ENCODE measurements at places on chromosomes 12 and 14.

GRCh38 chr12:100927826-100928225 lies 133.2 kb downstream of the ANO4 start:
- DNase-seq = no peak

DNA sequence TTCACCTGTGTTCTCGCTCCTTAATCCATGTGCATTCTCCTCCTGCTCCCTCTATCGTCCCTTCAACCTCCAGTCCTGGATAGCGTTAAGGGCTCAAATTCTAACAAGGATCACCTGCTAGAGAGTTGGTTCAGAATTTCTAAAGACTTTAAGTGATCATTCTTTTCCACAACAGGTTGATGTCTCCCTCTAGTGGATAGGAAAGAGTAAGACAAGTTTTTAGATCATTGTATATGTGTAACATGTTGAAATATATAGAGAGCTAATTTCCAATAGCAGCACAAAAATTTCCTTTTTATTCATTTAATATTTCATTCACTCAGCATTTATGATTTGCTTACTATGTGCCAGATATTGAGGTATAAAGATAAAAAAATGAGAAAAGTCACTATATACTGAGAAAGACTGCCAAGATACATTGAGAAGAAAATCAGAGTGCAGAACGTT lies 9.3 kb upstream of the ESR2 start:
- peak; percentile 43 for DNase-seq

DNA sequence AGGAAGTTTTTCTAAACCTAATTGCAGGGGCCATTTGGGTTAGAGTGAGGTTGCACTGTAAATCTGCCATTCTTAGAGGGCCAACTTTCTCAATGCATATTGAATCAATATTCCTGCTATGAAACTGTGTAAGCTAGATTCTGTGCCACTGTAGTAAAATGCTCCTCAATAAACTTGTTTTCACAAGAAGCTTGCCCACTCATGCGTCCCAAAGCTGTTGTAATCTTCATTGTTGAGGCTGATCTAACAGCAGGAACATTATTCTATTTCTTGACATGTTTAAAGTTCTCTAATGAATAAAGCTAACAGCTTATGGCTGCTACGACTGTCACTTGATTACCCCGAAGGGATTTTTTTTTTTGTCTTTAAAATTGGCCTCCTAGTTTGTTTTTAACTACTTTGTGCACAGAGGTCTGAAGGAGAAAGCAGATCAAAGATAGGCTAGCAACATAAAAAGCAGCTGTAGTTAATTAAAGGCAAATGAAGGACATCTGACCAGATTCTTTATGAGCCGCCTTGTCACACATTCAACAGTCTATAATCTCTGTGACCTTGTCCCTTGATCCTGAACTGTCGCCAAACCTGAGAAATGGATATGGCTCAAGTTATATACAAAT lies 243.7 kb downstream of the PAX9 start:
- DNase-seq = no peak

- DNase-seq = no peak
Observed at GRCh38 chr12:75289753-75290152, 40.4 kb downstream of the CAPS2 start.

DNA sequence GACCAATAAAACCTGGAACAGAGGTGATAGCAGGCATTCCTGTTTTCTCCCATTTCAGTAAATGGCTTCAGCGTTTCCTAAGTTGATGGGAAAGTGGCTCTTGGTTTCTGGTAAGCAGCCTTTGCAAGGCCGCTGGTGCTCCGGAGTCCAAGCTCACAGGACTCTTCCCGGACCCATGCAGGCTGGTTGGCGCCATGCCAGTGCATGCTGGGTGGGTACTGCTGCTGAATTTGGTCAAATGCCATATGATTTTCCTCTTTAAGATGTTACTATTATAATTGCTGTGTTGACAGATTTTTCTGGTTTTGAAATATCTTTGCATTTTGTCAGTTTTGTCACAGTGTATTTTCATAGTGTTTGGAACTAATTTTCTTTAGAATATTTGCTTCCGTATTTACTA lies 27.7 kb downstream of the PPP2R5C start:
- DNase-seq = no peak

GRCh38 chr14:25381498-25381897 lies 331.6 kb upstream of the STXBP6 start:
- DNase-seq = no peak

DNA sequence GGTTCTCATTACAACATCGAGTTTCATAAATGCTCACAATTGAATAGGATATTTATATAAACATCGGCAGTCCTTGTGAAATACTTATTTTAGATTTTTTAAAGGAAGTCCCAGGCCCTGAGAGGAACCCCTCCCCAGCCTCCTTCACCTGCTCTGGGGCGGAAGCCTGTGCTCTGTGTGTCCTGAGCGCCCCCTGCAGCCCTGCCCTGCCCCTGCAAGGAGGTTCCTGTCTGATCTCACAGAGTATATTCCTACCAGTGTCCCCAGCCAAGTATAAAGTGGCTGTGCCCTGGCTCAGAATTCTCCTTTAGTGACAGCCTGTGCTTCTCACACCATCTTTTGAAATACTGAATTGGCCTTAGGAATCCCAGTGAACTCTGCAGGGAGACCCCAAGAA lies 659.5 kb downstream of the TMEM121 start:
- peak; percentile 65 for DNase-seq

GRCh38 chr14:28773861-28774691 lies 7.5 kb downstream of the FOXG1 start:
- DNase-seq = no peak

DNA sequence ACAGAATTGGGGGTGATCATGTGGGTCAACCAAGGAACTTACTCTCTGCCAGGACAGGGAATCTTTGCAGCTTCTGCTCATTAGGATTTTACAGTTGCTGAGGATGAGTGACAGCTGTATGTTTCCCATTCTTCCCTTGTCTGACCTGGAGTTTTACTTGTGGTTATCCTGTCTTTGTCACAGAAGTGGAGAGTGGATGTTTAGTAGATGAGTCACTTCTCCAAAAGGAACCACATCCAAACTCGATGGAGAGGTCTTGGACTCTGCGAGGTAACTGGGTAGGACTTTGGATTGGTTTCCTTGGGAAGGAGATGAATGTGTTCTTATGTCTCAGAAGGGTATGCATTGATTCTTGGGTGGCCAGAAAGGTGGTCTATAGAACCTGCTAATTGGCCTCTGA lies 53.8 kb upstream of the USP44 start:
- DNase-seq = no peak
